Activated CD4-positive, CD25-positive, alpha-beta regulatory T cell treated with anti-CD3 and anti-CD28 coated beads, Interleukin-2, amount 50 U/mL, for 72 hours (primary cell): ENCODE measurements at places on chromosomes 13 and 19.
A peak's percentile ranks its signal among the peaks of the same experiment; 100 is the strongest.

DNA sequence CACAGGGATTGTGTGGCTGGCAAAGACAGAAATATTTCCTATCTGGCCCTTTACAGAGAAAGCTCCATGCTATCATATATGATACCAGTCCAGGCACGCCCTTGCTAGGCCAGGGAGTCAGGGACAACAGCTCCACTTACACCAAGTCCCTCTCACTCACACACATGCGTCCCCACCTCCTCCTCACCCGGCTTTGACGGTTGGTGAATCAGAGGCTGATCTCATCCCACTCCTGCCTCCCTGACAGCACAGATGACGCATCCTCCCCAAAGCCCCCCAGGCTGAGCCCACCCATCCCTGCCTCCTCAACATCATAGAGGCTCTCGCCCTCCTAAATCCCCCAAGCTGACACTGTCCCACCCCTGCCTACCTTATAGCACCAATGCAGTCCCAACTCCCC is 62.7 kb downstream of the F2RL3 start:
- DNase-seq = no peak

- no peak for DNase-seq
Observed at GRCh38 chr13:66076417-66076816, 1153.7 kb downstream of the PCDH9 start.

DNA sequence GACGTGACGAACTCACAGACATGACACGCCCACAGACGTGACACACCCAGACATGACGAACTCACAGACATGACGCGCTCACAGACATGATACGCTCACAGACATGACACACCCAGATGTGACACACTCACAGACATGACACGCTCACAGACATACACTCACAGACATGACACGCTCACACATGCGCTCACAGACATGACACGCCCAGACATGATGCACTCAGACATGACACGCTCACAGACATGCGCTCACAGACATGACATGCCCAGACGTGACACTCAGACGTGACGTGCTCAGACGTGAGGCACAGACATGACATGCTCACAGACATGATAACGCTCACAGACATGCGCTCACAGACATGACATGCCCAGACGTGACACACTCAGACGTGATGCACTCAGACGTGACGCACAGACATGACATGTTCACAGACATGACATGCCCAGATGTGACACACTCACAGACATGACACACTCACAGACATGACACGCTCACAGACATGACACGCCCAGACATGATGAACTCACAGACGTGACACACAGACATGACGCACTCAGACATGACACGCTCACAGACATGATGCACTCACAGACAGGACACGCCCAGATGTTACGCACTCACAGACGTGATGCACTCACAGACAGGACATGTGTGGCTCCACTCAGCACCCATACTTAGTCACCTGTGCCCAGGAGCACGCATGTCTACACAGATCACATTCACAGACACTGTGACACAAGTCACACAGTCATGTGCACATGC is 8.1 kb downstream of the ERFL start:
- DNase-seq = no peak

DNA sequence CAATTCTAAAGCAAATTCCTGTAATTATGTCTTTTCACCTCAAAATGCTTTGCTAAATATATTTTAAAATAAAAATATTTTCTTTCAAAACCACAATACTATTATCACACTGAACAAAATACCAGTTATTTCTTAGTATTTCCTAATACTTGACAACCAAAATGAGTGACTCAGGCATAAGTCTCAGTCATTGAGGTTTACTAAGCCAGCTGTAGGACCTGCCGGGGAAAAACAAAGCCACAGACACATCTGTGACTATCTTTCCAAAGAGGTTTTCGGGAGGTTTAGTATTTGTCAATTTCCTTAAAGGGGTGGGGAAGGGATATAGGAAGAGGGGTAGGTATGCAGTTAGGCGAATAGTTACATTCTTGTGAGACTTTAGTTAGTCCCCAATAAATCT is 3.2 kb upstream of the ZNF235 start:
- DNase-seq = no peak

DNA sequence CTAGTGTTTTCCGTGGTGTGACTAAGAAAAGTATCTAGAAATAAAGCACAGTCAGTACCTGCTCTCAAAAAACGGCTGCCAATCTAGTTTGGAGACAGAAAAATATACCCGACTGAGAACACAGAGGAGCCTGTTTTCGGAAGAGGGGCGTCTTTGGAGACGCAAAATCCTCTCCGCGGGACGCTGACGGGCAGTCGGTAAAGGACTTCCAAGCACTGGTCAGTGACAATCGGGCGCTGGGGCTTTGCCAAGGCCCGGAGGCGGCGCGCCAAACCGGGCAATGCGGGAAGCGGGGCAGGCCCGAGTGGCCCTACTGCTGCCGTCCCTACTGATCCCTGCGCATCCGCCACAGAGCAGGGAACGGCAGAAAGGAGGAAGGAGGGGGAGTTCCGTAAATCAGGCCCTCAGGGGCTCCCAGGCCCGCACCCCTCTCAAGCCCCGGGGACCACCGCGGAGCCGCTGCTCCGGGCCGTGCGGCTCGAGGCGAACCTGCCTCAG is 588 bp upstream of the DPY19L3 start:
- DNase-seq = peak; percentile 53

DNA sequence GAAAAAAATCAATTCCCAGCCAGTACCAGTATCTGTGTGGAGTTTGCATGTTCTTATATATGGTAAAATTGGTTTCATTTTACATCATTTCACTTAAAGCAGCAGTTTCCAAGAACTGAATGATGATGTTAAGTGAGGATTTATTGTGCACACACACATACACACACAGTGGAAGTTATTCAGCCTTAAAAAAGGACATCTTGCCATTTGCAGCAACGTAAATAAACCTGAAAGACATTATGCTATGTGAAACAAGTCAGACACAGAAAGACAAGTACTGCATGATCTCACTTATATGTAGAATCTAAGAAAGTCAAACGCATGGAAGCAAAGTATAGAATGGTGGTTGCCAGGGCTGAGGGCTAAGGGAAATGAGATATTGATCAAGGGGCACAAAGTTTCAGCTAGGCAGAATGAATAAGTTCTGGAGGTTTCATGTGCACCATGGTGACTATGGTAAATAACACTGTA is 5.3 kb downstream of the SIGLECL1 start:
- DNase-seq = no peak

DNA sequence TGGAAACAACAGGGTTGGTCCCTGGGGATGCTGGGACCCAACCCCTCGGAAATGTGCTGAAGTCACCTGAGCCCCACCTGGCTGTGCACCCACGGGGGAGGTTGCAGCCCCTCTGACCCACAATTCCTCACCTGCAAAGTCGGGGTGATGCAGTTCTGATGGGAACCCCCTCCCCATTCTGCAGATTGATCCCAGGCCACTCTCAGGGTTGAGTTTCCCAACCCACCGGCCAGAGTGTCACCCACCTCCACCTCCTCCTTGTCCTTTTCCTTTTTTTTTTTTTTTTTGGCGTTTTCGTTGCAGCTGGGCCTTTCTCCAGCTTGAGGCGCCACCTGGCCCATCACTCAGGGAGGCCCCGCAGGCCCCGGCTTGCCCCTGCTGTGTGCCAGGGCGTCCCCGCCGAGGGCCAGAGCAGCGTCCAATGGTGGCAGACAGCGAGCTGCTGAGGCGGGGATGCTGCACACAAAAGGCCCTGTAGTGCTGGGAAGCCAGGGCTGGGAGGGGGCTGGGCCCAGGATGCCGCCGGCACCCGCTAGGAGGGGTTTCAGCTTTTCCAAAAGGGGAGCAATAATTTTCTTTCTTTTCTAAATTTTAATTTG is 4.6 kb downstream of the PIK3R2 start:
- no peak for DNase-seq

DNA sequence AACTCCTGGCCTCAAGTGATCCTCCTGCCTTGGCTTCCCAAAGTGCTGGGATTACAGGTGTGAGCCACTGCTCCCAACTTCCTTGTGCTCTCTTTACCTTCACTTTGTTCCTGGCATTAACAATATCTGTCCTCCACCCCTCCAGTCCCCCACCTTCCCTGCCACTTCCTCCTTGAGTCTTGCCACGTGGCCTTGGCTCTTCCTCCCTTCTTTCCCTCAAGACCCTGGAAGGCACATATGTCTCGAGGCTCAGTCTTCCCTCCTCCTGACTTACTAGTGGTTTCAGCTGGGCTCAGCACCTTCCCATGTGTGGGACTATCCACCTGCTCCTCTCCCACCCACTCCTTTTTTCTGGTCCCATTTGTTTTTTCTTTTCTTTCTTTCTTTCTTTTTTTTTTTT is 70.6 kb downstream of the IER2 start:
- no peak for DNase-seq

- DNase-seq = no peak
Observed at GRCh38 chr13:110652231-110652730, 36.9 kb downstream of the NAXD start.

GRCh38 chr19:14432791-14433553 is at the start of gene PKN1:
Gene PKN1, plus strand, starts transcription at chr19:14433306. Its CDS starts 216 bp downstream, at chr19:14433522.
- peak; percentile 71 for DNase-seq

DNA sequence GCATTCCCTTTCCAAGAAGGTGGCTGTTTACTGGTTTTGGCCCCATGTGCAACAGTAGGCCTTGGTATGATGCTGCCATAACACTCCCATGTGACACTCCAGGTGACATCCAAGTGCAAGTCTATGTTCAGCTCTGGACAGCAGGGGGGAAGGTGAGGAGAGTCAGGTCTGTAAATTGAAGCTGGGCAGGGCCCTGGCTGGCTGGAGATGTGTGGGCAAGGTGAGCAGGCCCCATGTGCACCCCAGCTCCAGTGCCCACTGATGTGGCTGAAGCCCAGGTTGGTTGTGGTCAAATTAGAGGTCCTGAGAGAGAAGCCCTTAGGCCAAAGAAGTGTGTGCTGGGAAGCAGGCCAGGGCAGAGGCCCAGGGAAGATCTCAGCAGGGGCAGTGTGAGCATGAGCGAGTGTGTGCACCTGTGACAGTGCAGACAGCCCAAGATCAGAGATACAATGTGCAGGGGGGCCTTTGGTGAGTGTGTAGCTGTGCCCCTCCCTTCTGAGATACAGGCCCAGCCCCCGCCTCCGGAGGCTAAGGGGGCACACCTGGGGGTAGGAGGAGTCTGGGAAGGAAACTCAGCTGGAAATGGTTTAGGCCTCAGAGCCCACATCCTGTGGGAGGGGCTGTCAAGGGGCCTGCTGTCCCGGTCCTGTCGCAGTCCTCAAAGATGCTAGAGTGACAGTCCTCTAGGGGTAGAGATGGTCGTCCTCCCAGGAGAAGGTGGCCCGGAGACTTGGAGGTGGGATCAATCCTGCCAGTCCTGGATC is 18.6 kb downstream of the DEDD2 start:
- peak; percentile 55 for DNase-seq

DNA sequence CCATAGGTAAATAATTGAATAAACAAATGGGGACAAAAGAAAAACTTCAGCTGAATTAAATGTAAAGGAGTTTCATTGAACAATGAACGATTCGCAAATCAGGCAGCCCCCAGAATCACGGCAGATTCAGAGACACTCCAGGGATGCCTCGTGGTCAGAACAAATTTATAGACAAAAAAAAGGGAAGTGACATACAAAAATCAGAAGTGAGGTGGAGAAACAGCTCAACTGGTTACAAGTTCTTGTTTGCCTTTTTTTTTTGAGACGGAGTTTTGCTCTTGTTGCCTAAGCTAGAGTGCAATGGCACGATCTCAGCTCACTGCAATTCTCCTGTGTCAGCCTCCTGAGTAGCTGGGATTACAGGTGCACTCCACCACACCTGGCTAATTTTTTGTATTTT is 5.7 kb downstream of the ZNF566 start:
- DNase-seq = no peak

DNA sequence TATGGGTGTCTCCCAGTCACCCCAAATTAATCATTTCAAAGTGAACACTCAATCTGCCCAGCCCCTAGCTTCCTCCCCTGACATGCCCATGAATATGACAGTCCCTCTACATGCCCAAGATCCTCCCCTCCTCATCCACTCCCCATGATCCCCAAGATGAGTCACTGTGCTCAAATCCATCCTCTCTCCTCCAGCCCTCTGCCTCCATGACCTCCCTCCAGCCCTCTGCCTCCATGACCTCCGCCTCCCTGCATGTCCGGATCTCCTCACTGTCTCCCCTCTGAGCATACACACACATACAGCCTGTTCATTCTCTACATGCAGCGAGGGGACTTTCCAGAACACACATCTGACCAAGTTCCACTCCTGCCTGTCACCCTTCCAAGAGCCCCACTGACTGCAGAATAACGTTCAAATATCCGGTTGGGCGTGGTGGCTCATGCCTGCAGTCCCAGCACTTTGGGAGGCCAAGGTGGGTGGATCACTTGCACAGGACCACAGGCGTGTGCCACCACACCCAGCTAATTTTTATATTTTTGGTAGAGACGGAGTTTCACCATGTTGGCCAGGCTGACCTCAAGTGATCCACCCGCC is 18.4 kb upstream of the FEM1A start:
- no peak for DNase-seq
